ENCODE measurements at places on chromosomes 4 and X.

GRCh38 chrX:108216405-108216804 lies 124.8 kb downstream of the ATG4A start:
- no peak for DNase-seq

DNA sequence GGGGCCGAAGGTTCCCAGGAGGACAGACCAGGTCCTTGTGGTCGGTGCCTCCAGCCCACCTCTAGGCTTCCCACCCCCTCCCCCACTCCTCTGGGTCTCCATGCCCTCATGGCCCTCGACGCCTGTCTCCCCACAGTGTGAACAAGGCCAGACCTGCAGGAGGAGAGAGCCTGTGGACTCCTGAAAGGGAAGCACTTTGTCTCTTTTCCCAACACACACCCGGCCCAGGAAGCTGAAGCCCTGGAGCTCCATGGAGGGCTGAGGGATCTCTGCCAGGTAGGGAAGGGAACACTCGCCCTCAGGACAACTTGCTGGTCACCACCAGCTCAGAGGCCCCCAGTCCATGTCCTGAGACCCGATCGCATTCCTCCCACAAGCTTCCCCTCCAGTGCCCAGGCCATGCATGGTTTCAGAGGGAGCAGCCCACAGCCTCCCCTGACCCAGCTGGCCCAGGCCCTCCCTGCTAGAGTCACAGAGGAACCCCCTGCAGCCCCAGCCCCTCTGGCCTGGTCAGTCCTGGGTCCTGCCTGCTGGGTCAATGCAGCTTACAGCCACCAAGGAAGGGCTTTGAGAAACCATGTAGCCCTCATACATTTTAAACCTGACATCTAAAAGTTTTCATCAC lies 60.8 kb downstream of the ABLIM2 start:
- DNase-seq: no peak

DNA sequence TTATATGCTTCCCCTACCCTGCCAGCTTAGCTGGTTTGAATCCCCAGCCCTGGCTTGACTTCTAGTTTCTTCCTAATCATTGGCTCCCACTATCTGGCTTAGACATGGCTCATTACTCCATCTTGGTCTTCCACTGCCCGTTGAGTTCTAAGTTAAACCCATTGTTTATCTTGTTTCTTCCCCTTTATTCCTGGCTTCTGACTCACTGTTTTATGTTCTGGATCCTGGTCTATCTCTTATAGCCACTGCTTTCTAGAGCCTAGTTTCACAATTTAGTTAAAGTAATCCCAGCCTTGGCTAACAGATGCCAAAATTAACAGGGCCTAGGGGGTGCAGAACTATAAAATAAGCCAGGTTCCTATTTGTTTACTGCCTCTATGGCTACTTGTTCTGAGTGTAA lies 120.9 kb downstream of the ARHGEF9 start:
- no peak for DNase-seq

DNA sequence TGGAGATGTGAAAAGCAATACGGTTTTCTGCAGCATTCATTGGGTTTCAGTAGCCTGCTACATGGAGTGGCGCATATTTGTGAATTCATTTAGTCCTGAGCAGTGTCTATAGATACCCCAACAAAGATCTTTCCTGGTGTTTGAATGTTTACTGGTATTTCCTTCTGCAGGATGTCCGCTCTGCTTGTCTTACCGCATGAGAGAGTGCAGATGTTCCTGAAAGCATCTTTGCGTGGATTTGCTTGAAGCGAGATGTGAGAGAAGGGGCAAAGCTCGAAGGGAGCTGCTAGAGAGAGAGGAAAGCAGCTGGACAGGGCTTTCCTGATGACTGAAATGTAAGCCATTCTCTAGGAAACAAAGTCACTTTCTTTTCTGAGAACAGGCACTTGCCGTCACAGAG lies 40.9 kb upstream of the GYPA start:
- DNase-seq: no peak

GRCh38 chr4:136009258-136009832 lies 1522.9 kb downstream of the PCDH18 start:
- DNase-seq: no peak

GRCh38 chr4:102430461-102430910 lies 70.7 kb upstream of the NFKB1 start:
- no peak for DNase-seq

GRCh38 chr4:146033149-146033548 lies 94.5 kb upstream of the ZNF827 start:
- DNase-seq: no peak

GRCh38 chr4:48909697-48910096 lies 3.1 kb upstream of the OCIAD2 start:
- peak; percentile 45 for DNase-seq

DNA sequence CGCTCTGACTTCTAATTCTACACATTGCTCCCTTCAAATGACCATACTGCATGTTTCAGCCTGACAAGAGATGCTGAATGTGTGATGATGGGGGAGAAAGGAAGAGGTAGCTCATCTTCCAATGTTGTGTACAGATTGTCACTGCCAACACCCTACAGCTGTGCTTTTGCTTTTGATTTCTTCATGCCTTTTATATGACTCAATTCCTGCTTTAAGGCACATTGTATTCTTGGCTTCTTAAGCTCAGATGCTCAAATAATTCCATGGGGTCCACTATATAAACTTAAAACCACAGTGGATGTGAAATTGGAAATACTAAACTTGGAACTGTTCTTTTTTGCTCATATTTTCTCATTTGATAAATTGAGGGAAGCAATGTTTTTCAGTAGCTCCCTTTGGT lies 183.2 kb upstream of the WDFY3 start:
- DNase-seq: no peak

- no peak for DNase-seq
Measured at GRCh38 chr4:168871632-168872031, 138.4 kb downstream of the CBR4 start.
